T-helper 2 cell treated with Interferon-gamma antibody and Interleukin-4, amounts not matched to agents 100 ng/mL and 5 ng/mL, for 36 hours (primary cell): ENCODE measurements at places on chromosomes 1 and 21. TPM values are rescaled to one million over a fixed set of nuclear protein-coding genes. Genes with fewer than 3 reads are reported as not detected.

The KCNK1 gene
- 6.0 and 6.8 TPM in 2 replicates for total RNA-seq

The KRTAP13-2 gene
- not detected in 2 replicates for total RNA-seq

The LEFTY2 gene
- not detected in 2 replicates for total RNA-seq

The SH2D1B gene
- not detected in 2 replicates for total RNA-seq

The KCNQ4 gene
- total RNA-seq, result 0.43 and 0.55 TPM in 2 replicates

The ZNF644 gene
- 54.4 and 54.5 TPM in 2 replicates for total RNA-seq

The ADAM30 gene
- total RNA-seq, result not detected in 2 replicates
